ENCODE measurements at places on chromosomes 16 and 17.

GRCh38 chr16:794091-794822 is 5.8 kb downstream of the CHTF18 start:
- no peak for DNase-seq

DNA sequence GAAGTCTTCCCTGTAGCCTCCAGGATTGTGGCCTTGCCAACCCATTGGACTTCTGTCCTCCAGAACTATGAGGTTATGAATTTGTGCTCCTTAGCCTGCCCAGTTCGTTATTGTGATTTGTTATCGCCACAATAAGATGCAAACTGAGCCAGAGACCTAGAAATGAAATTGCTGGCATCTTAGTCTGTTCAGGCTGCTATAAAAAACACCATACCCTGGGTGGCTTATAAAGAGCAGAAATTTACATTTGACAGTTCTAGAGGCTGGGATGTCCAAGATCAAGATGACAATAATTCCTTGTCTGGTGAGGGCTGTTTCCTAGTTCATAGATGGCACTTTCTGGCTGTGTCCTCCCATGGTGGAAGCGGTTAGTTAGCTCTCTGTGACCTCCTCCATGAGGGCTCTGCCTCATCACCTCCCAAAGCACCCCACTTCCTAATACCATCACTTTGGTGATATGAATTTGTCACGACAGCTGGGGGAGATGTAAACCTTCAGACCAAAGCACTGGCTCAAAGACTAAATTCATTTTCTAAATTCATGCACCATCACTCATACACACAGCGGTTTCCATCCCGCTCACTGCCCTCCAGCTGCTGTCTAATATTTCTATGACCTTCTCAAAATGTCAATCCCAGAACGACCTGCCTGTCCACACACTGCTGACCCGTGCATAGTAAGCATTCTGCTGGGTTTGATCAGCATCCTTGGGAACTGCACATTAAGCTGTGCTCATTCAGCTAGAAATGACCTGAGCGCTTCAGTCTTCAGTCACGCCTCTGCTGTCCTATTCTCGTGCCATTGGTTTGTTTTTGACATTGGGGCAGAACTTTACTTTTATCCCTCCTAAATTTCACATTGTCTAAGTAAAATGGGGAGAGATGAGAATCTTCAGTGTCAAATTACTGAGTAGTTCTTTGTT is 36.6 kb downstream of the GINS3 start:
- no peak for DNase-seq

- no peak for DNase-seq
Observed at GRCh38 chr17:61635913-61636432, 45.0 kb upstream of the NACA2 start.

DNA sequence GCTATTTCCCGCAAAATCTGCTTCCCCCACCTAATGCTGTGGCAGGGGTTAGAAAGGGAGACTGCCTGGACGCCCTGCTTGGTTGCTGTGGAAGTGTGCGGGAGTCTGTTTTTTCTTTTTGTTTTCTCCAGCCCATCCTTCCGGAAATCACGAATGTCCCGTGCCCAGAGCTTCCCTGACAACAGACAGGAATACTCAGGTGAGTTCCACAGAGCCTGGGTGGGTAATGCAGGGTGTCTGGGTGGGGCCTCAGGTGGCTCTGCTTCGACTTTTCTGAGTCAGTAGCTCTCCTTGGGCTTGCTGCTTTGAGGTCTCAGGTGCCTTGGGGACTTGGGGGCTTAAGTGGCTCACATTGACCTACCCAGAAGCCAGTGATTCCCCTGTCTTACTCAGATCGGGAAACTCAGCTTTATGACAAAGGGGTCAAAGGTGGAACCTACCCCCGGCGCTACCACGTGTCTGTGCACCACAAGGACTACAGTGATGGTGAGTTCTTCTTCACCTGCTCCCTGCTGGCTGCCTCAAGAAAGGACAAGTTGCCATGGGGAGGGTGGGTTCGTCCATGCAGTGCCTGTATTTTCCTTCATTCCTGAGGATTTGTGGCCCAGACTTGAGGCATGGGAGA is 11.4 kb downstream of the LIMD2 start:
- DNase-seq = no peak

DNA sequence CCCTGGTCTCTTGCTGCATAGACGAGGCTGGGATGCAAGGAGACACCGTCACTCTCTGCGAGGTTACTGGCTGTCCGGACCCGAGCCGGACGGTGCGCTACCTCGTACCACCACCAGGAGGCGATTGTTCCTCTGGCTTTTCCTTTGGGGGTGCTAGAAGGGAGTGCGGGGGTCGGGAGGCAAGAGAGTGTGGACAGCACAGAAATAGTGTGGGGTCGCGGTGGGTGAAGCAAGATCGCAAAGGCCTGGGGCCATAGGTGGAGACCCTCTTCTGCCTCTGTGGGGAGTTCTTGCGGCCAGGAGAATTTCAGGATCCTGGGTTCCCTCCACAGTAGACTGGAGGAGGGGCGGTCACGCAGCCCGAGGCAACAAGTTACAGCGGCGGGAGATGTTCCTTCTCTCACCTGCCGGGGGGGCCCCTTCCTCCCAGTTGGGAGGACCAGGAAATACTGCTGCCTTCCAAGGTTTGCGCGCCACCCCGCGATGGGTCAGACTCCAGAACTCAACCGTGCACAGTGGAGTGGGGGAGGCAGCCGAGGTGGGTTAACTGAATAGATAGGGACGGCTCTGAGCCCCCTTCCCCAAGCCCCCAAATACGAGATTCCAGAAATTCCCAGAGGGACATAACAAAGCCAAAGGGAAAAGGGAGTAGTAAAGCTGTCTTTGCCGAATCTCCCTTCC is 6.9 kb downstream of the PHOSPHO1 start:
- DNase-seq = peak; percentile 61

- DNase-seq = no peak
Observed at GRCh38 chr17:74746922-74747321, 1.5 kb upstream of the NHERF1 start.

- DNase-seq = no peak
Observed at GRCh38 chr16:66935314-66936011, at the start of gene CES2. CES2 (plus strand) TSS chr16:66935516; CDS start chr16:66935636, 120 bp downstream.

DNA sequence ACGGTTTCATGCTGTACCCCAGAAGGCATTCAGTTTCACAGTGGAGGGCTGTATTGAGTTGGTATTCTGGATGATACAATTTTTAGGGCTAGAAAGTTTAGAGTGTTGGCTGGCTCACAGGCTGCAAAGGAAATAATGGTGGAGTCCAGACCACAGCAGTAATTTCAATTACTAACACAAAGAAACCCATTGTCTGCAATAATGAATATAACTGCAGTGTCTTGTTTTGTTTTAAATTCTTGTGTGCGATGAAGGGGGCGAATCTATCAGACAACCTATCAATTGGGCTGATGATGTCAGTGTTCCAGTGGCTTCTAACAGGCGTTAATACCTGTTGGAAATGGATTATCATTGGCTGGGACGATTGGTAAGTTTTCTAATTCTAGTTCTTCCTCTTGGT is 1.5 kb downstream of the SP2 start:
- no peak for DNase-seq

- no peak for DNase-seq
Observed at GRCh38 chr17:77863814-77864161, 94.7 kb upstream of the TNRC6C start.

GRCh38 chr17:27379888-27380533 is 76.2 kb upstream of the KSR1 start:
- DNase-seq = no peak

GRCh38 chr16:18839555-18839954 is 38.2 kb upstream of the ARL6IP1 start:
- no peak for DNase-seq

DNA sequence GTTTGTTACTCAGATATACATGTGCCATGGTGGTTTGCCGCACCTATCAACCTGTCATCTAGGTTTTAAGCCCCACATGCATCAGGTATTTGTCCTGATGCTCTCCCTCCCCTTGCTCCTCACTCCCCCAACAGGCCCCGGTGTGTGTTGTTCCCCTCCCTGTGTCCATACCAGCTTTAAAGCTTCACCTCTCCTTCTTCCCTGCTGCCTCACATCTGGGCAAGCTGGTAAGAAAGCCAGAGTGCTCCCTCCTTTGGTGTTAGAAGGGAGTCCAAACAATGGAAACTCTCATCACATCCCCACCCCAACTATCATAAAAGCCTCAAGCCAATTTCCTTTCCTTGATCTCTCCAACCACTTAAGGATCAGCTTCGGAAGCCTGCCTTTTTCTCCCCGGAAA is 1115.6 kb upstream of the GOT2 start:
- DNase-seq = no peak

GRCh38 chr16:69626256-69626655 is 60.5 kb downstream of the NFAT5 start:
- no peak for DNase-seq

DNA sequence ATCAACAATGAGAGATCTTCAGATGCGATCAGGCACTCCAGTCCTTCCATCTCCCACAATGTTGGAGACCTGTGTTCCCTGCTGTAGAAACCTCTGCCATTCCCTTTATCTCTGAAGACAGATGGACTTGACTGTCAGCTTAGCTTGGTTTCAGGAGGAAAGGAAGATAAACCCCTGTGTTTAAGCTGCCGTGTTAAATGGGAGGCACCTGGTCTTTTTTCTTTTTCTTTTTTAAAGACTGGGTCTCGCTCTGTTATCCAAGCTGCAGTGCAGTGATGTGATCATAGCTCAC is 63.1 kb downstream of the USP22 start:
- no peak for DNase-seq
